A549 treated with DMSO at 1 μM for 4 hours (cell line): ENCODE measurements at places on chromosomes 4 and X. TPM values are rescaled to one million over a fixed set of nuclear protein-coding genes. Genes with fewer than 3 reads are reported as not detected.

Gene HHIP
- 0.71 to 1.2 TPM (median 0.84 TPM) in 5 replicates for total RNA-seq

Gene MAGEA3
- 2.8 to 5.4 TPM (median 3.4 TPM) in 5 replicates for total RNA-seq

Gene WDR19
- total RNA-seq = 7.6 to 10.7 TPM (median 8.7 TPM) in 5 replicates

Gene CTAG2
- not detected in 5 replicates for total RNA-seq

Gene CNOT6L
- 8.0 to 12.4 TPM (median 11.4 TPM) in 5 replicates for total RNA-seq

Gene SPACA5B
- not detected in 5 replicates for total RNA-seq

Gene PPP1R2C
- not detected in 5 replicates for total RNA-seq

Gene MTNR1A
- 0.22 to 0.52 TPM (median 0.40 TPM) in 4 of 5 replicates, not detected in the other for total RNA-seq

Gene ATXN3L
- total RNA-seq = not detected in 5 replicates

Gene GNL3L
- 19.9 to 25.7 TPM (median 24.1 TPM) in 5 replicates for total RNA-seq

Gene NUDT10
- 0.28 to 0.56 TPM (median 0.45 TPM) in 5 replicates for total RNA-seq

Gene UGT2B28
- not detected in 5 replicates for total RNA-seq

Gene SORCS2
- total RNA-seq = 3.1 to 6.0 TPM (median 4.7 TPM) in 5 replicates
